ENCODE measurements at places on chromosomes 6 and 20.

DNA sequence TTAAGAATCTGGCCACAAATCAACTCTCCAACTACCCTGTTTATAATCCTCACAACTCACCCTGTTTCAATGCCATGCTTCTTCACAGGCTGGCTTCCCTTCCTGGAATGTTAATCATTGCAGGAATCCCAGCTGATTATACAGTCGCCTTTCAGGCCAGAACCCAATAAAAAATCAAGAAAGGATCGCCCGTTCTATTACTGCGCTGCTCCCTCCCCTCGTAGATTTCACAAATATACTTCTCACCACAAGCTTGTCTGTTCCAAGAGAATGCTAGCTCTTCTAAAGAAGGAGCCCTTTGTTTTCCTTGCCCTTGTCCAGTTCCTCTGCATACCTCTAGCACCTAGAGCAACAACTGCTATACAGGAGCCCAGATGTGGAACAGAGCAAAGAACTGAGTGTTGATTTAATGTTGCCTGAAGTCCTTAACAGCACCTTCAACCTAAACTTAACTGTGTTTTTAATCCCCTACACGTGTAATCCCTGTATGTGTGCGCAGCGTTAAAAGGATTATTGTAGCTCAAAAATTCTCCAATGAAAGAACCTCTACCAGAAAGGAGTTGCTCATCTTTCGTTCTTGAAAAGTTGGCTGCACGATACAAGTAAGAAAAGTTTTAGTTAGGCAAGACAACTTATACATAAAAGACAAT, 988 bp downstream of the ECHDC1 start:
- no peak for DNase-seq

GRCh38 chr6:154457046-154457713, 53.3 kb downstream of the CNKSR3 start:
- no peak for DNase-seq

DNA sequence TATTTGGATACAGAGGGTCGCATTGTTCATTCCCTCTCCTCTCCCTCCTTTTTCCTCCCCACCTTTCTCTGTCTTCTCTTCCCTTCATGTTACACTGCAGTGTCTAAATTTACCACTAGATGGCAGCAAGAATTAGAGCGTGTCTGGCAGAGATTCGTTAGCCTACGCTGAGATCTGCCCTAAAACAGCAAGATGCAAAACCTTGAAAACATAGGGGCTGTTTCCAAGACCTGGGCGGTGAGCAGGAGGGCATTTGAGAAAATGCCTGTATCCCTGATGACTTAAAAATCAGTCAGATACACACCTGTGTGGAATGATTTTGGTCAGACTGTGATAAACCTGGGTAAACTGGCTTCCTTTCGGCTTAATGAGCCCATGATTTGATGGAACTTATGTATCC, 101.5 kb upstream of the ISM1 start:
- DNase-seq: peak; percentile 51

DNA sequence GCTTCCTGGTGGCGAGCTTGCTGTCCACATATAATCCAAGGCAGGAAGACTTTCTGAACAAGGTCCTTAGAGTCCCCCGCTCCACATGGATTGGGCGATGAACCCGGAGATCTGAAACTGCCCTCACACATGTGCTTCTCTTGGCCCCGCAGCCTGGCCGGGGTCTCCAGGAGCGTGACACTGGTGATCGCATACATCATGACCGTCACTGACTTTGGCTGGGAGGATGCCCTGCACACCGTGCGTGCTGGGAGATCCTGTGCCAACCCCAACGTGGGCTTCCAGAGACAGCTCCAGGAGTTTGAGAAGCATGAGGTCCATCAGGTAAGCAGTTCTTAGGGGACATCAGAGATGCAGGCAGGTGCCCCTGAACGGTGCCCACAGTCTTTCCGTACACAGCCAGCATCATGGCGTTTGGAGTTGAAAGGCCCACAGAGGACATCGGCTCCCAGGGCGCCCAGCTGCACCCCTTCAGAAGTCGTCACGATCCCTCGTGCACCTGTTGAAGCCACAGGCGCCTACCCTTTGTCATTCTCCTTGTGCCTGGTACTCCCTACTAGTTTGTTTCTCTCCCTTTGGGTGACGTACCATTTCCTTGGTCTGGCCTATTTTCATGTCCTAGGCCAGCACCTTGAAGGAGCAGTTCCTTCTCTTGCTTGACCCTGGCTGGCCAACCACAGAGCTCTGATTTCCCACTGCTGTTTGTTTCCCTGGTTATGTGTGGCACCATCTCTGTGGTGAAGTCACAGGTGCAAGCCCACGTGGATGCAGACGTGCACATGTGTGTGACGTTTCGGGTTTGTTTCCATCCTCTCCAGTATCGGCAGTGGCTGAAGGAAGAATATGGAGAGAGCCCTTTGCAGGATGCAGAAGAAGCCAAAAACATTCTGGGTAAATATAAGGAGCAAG, 43.3 kb upstream of the IRF4 start:
- DNase-seq: no peak

GRCh38 chr6:107564589-107564951, 74.7 kb downstream of the SOBP start:
- no peak for DNase-seq

- no peak for DNase-seq
Observed at GRCh38 chr6:111725446-111726112, 119.9 kb upstream of the TRAF3IP2 start.

DNA sequence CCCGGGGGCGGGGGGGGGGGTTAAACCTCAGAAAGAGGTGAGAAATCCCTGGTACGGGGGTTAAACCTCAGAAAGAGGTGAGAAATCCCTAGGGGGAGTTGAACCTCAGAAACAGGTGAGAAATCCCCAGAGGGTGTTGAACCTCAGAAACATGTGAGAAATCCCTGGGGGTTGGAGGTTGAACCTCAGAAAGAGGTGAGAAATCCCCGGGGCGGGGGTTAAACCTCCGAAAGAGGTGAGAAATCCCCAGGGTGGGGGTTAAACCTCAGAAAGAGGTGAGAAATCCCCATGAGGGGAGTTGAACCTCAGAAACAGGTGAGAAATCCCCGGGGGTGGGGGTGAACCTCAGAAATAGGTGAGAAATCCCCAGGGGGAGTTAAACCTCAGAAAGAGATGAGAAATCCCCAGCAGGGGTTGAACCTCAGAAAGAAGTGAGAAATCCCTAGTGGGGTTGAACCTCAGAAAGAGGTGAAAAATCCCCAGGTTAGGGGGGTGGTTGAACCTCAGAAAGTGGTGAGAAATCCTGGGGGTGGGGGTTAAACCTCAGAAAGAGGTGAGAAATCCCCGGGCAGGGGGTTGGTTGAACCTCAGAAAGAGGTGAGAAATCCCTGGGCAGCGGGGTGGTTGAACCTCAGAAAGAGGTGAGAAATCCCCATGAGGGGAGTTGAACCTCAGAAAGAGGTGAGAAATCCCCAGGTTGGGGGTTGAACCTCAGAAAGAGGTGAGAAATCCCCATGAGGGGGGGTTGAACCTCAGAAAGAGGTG, 87.4 kb downstream of the PLG start:
- DNase-seq: no peak

DNA sequence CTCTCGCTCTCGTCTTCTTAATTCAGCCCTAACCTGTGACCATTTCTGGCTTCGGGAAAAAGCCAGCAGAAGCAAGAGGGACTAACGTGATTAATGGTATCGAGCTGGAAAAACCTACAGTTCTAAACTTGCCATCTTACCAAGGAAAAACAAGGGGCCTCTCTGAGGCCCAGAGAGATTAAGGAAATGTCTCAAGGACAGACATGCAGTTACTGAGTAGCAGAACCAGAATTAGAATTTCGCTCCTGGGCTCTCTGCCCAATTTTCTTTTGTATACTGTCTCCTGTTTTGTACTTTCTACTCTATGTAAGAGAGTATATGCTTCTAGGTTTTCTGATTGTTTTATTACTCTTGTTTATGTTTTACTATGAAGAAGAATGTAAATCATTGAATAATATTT, 67.8 kb upstream of the LTV1 start:
- no peak for DNase-seq

- no peak for DNase-seq
Observed at GRCh38 chr6:78589436-78589835, 277.9 kb upstream of the IRAK1BP1 start.

DNA sequence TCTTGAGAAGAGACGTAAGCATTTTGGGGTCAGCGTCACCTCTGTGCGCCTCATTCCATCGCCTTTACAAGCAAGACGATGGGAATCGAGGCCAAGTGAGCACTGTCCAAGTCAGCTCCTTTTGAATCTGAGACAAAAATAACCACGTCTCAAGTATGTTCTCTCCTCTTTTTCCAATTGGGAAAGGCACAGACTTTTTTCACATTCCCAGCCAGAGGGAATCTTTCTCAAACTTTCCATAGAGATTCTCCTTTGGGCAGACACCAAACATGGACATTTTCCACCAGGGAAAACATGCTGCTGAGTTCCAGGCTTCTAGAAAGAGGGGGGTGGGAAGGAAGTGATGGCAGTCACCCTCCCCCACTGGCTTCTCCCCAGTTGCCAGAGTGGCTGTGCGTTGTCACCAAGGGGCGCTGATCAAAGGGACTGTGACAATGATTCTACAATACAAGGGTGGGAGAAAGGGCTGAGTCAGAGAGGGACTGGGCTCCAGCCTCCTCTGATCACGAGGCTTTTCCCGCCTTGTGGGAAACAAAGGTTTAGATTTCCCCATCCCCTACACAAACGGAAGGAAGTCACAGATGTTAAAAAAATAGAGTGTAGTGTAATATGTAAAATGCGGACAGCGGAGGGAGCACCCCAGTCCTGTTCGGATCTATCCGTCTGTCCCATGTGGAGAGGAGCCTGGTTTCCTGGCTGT, 281.9 kb upstream of the RNF24 start:
- DNase-seq: no peak

Data from HCT116 (cell line).